ENCODE measurements at places on chromosomes 3 and 15.

GRCh38 chr3:161913786-161914389, 417.3 kb downstream of the OTOL1 start:
- no peak for DNase-seq

DNA sequence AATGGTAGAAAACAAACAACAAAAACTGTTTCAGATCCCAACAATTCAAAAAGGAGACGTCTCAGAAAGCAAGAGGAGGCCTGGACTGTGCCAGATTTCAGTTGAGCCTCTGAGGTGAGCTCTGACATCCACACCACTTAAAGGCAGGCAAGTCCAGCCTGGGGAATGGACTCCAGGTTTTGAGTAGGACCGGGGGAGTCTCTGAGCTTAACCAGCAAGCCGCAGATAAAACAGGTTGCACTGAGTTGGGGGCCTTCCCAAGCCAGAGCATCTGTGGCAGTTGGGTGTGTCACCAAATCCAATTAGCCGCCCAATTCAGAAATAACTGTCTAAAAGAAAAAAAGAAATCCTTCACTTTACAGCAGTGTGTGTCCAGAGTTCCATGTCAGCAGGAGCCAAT, 54.7 kb downstream of the OXNAD1 start:
- no peak for DNase-seq

DNA sequence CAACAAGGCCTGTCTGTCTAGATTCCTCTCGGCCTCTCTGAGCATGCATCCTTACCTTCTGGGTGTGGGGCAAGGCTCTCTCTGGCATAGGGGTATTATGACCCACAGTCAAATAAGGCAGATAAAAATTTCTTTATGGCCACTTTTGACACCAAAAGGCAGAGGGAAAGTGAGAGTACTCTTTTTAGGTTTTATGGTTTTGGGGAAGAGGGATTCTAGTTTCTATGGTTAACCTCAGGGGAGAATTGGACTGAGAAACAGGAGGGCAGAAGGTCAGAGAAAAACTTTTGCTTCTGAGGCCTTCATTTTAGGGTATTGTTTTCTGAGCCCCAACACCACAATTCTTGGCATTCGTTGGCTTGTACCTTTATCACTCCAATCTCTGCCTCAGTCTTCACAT, 70.0 kb upstream of the CCDC54 start:
- DNase-seq, result no peak

- no peak for DNase-seq
Observed at GRCh38 chr3:72660270-72661114, 187.8 kb downstream of the SHQ1 start.

- no peak for DNase-seq
Observed at GRCh38 chr15:36757189-36757814, 177.9 kb downstream of the CDIN1 start.

Data from GM13977 (cell line).